Common myeloid progenitor, CD34-positive (primary cell): ENCODE measurements at places on chromosomes 7 and 10.
A peak's percentile ranks its signal among the peaks of the same experiment; 100 is the strongest.

DNA sequence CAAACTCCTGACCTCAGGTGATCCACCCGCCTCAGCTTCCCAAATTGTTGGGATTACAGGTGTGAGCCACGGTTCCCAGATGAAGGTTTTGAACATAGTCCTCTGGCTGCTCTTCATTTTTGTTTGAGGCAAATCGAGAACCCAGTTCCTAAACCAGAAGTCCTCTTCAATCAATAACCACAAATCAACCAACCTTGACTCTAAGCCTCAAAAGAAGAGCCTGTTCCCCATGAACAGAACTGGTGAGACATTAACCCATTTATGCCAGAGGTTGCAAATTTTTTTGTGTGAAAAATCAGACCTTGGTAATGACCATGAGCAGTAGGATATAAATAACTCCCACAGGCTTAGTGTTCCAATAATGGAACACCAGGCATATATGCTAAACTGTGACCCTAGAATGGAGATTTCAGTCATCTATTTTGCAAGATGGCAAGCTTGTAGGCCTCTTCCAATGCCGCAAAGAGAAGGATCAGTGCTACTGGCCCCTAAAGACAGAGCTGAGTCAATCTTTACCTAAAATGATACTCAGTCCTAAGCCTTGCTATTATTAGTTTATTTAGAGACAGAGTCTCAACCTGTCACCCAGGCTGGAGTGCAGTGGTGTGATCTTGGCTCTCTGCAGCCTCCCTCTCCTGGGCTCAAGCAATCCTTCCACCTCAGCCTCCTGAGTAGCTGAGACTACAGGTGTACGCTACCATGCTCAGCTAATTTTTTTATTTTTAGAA is 15.9 kb downstream of the KPNA7 start:
- no peak for DNase-seq

- DNase-seq, result no peak
Observed at GRCh38 chr10:32161586-32161985, 105.4 kb upstream of the KIF5B start.

DNA sequence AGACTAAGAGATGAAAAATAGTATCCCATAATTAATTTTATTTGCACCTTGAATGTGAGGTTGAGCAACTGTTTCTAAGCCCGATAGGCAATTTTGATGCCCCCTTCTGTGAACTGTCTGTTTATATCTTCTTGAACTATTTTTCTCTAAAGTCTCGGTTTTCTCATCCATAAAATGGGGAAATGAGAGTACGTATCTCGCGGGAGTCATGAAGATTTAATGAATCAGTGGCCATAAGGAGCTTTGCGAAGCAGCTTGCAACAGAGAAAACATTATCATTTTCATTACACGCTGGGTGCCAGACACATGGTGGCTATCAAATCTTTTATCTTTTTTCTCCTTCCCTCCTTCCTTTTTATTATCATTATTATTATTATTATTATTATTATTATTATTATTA is 108.1 kb upstream of the CARD11 start:
- DNase-seq, result no peak

DNA sequence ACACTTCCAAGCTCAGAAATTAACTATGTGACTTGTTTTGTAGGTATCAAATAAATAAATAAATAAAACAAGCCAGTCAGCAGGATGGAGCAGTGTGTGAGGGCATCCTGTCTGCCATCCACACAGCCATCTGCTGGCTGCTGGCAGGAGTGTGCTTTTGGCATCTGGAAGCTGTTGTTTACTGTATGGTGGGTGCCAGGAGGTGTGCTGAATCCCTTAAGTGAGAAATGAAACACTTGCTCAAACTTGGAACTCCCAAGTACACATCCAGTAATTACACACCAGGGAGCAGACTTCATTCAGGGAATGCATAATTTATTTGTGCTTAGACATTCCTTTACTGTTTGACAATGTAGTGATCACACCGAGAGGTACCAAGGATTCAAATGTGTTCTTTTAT is 16.9 kb upstream of the TAX1BP1 start:
- DNase-seq, result peak; percentile 8

GRCh38 chr7:37251222-37251621 is 197.4 kb downstream of the ELMO1 start:
- DNase-seq, result no peak
